ENCODE measurements at places on chromosomes 12 and 14.

DNA sequence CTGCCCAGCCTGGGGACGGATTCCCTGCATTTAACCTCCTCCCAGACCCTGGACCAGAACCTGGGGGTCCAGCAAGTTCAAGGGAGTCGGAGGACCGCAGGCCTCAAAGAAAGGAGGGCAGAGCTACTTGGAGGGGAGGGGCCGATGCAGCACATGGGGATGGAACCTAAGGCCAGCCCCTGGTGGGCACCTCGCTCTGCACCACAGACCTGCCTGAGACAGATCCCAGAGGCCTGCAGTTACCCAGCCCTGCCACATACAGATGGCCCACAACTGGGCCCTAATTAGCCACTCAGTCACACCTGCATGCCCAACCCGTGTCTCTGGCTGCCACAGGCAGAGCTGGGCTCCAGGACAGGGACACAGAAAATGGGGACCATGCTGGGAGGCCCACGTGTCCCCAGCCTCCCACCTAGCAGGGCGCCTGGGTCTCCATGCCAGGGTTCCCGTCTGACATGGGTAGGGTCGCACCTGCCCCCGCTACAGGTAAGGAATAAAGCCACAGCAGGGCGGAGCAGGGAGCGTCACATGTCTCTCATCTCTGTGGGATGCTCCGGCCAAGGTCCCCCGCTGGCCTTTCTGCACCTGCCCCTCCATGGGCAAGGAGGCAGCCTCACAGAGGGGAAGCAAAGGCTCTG is 16.7 kb downstream of the AKT1 start:
- no peak for DNase-seq

GRCh38 chr12:12056951-12057350 is 13.8 kb upstream of the BCL2L14 start:
- no peak for DNase-seq

DNA sequence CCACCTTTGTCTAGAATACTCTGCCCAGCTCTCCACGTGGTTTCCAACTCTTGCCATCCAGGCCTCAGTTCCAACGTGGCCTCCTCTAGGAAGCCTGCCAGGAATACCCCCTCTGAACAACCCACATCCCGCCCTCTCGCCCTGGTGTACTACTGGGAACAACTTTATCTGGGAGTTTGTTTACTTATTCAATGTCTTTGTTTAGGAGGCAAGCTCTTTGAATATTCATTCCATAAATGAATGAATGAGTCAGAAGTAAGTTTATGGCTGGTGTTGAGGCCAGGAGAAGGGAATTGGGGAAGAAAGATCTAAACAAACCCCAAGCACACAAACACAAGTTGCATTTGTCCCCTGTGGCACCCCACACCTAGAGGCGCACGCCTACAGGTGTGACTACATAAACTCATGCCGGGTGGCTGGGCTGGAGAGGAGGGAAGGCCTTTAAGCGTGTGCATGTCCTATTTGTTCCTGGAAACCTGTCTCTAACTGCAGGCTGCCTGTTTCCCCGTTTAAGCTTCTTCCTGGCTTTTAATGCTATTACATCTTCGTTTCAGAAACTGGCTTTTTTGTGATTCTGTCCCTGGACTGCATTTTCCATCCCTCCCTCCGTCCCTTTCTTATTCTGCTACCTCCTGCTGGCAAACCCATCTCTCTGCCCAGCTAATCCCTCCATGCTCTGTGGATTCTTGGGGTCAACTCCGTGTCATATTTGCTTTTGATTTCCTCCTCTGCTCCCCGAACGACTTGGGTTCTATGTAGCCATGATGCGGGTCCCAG is 57.9 kb downstream of the FZD10 start:
- no peak for DNase-seq

GRCh38 chr12:82555699-82556098 is 131.0 kb upstream of the TMTC2 start:
- no peak for DNase-seq

DNA sequence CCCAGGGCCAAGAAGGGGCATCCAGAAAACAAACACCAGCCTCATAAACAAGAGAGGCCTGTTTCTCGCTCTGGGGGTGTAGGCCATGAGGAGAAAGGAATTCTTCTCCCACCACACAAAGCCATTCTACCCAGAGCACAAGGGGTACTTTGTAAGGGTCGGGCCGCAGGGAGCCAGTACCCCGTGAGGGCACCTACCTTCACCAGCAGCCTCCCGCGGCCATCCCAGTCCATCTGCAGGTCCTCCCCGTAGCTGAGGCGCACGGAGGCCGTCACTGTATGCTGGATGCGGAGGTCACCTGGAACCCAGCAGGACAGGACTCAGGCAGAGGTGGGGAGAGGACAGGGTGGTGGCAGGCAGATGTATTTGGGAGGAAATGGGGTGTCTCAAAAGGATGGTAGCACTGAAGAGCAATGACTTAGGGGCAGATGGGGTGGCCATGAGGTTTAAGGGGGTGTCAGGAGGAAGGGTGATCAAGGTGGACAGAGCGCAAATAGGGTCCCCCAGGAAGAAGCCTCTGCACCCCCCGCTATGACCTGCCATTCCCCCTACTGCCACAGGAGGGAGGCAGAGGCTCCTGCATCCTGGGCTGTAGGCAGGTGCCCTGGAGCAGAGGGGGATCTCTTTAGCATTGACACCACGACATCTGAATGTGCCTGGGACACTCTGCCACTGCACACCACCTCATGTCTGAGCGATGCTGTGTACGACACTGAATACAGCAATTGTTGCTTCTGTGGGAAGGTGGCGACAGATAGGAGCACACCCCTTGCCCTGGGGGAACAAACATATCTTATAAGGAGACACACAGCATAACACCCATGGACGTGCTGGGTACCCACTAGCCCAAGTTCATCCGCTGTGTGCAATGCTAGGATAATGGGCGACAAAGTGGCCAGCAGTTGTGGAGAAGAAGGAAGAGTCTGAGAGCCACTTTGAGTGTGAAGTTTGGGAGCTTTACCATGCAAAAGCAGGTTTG is 61.4 kb downstream of the VWF start:
- DNase-seq: peak; percentile 49

DNA sequence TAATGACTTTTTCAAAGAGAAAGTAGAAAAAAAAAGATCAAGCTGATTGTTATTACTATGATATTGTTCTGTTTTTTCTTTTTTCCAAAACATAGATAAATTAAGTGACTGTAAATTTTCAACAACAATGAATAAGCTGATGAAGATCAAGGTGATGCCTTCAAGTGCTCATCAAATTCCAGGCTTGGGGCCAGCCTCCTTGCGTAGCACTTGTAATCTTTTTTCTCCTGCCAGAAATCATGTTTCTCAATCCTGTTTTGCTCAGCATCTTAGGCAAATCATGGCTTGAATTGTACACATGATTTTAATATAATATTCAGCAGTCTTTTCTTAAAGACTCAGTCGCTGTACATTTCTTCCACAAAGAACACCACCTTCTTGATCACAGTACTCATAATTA is 333.2 kb downstream of the NPAS3 start:
- DNase-seq: no peak

GRCh38 chr14:69693145-69693544 is 73.8 kb upstream of the SRSF5 start:
- peak; percentile 80 for DNase-seq

GRCh38 chr14:54674046-54674741 is 107.3 kb downstream of the SAMD4A start:
- no peak for DNase-seq

- peak; percentile 68 for DNase-seq
Measured at GRCh38 chr12:121927813-121928212, 9.4 kb downstream of the CFAP251 start.

GRCh38 chr12:53219292-53219955 is 12.4 kb upstream of the ITGB7 start:
- DNase-seq: peak; percentile 59

GRCh38 chr14:105856676-105857219 is 330.4 kb downstream of the TMEM121 start:
- DNase-seq: no peak

GRCh38 chr14:90168425-90169105 is 87.8 kb upstream of the PSMC1 start:
- DNase-seq: no peak

GRCh38 chr14:29111554-29111953 is 345.0 kb downstream of the FOXG1 start:
- no peak for DNase-seq

DNA sequence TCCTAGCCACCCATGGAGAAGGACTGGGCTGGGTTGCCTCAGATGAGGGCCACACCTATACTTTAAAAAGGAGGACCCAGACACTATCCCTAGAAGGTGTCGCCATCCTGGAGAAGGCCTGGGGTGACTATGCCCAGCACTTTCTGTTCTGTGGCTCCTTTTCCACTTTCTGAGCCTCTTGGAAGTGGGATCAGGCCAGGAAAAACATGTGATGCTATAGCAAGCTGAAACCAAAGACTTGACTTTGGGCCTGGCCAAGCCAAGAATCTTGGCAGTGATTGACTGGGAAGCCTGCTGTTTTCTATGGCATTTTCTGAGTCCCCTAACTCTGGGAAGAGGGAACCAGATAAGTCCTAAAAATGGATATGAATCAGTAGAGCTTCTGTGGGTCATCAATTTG is 332.3 kb downstream of the ZFP36L1 start:
- no peak for DNase-seq

- no peak for DNase-seq
Measured at GRCh38 chr12:104181313-104181712, 34.3 kb upstream of the TXNRD1 start.

DNA sequence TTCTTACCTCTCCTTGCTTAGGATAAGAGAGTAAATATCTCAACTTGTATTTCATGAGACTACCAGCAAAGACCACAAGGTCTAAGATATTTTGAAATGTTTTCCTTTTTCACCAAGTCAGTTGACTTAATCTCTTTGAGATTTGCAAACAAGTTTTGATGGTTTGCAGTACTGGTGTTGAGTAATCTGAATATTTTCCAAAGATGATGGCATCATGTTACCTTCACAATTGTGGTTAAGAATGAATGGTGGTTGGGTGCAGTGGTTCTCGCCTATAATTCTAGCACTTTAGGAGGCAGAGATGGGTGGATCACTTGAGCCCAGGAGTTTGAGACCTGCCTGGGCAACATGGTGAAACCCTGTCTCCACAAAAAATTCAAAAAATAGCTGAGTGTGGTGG is 225.7 kb downstream of the TMTC2 start:
- DNase-seq: peak; percentile 19

DNA sequence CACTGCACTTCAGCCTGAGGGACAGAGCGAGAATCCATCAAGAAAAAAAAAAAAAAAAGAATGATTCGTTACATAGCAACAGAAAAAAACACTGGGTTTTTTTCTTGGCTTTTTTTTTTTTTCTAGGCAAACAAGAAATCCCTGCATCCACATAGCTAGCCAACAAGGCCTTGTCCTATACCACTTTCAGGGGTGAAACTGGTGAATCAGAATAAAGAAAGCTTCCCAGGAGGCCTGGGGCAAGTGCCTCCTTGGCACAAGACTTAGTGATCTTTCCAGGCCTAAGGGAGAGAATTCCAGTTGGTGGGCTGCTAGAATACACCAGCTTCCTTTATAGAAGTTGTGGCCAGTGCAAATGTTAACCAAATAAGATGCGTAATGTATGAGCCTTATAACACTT is 90.0 kb downstream of the VCPKMT start:
- no peak for DNase-seq

DNA sequence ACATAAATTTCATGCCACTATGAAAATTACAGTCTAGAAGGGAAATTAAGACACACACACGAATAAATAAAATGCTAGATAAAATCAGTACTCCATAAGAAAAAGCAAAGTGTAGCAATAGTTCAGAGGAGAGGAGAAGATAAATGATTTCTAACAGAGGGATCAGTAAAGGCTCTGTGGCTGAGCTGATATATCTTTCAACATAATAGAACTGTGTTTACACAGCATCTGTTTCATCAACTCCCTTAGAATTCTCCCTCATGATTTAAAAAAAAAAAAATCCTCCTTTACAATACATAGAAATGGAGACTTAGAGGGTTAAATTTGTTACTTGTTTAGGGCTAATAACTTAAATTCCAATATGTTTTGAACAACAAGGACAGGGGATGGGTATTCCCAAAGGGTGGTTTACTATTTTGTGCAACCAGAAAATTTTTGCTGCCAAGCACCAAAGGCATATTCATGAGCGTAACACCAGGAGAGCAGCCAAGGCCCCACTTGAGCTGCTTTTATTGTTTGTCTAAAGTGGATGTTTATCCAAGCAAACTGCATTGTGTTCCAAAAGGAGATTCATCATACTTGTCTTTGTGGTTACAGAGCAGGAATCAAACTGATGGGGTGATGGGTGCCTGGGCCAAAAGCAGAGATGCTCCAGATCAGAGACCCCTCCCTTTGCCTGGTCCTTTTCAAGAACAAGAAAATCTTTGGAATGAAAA is 162.7 kb downstream of the BMP4 start:
- no peak for DNase-seq

DNA sequence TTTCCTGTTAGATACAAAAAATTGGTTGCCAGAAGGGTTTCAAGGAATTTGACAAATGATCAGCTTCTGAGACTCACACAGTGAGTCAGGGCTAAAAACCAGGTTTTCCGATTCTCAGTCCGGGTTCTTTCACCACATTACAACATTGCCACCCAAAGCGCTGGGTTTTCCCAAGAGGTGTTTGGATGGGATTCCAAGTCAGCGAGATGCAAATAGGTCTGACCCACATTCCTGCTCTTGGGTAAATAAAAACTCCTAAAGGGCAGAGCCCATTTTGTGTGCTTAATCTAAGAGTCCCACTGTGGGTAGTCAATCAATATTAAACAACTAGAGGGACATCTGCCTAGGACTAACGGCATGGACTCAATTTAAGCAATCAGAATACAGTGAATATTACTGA is 5.4 kb upstream of the RIC8B start:
- no peak for DNase-seq

GRCh38 chr12:55068416-55069010 is 48.7 kb downstream of the NEUROD4 start:
- DNase-seq: peak; percentile 72

- DNase-seq: no peak
Measured at GRCh38 chr14:52072266-52072780, 3.5 kb upstream of the NID2 start.

DNA sequence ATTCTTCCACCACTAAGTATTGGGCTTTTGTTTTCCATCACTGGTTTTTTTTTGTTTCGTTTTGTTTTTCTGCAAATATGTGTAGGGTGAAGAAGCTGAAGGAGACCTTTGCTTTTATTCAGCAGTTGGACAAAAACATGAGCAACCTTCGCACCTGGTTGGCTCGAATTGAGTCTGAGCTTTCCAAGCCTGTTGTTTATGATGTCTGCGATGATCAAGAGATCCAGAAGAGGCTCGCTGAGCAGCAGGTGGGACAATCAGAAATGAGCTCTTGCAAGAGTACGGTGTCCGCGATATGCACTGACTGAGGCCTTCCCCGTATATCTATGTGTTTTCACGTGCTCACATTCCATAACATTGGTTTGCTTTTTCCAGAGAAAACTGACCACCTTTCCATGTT is 91.5 kb downstream of the ESR2 start:
- DNase-seq: no peak

GRCh38 chr14:72780751-72781150 is 113.2 kb downstream of the DPF3 start:
- DNase-seq: no peak

DNA sequence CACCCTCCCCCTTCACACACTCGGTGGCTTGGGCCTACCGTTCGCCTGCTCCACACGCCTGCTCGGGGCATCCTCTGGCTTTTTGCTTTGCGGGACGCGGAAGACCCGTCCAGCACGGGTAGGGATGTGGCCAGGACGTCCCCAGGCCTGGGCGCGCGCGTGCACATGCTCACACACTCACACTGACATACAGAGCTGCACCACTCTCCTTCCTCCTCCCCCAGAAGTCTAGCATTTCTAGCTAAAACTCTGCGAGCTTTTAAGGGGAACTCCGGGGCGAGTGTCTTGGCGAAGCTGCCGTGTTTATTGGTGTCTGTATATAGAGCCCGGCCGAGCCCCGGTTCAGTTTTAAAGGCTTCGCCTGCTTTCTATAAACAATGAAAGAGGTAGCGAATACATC is 5.0 kb downstream of the TBX5 start:
- DNase-seq: no peak

Data from inflammatory macrophage treated with lipopolysaccharide for 4 hours (primary cell).